ENCODE measurements at places on chromosomes 16 and 17.

- no peak for DNase-seq
These were observed 669.4 kb downstream of the CDH11 start for GRCh38 chr16:64452446-64452845.

DNA sequence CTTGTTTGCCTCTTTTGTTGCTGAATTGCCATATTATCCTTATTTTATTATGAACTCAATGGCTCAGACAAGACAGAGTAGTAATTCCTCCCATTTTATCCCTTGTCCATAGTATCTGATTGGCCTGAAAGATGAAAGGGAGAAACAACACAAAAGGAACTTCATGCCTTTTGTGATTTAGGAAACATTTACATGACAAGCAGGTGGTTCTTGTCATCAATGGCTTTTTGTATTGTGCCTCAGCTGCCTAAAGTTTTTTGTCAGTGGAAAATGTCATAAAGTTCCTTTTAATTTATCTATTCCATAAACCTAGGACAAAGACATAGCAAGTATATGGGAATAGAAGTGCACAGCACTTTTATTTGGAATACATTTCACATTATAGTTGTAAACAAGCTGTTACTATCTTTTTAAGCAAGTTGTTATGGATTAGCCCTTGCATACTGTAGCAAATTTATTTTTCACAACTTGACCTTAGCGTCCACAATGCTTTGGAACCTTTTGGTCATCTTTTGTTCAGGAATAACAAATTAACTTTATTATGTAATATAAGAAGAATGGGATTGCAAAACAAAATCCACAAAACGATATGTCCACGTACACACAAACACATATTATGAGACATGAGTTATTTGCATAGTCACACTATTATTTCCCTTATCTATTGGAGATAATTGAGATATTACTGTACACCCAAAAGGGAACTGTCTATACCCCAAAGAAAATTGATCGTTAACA lies 12.4 kb upstream of the MPHOSPH6 start:
- no peak for DNase-seq

DNA sequence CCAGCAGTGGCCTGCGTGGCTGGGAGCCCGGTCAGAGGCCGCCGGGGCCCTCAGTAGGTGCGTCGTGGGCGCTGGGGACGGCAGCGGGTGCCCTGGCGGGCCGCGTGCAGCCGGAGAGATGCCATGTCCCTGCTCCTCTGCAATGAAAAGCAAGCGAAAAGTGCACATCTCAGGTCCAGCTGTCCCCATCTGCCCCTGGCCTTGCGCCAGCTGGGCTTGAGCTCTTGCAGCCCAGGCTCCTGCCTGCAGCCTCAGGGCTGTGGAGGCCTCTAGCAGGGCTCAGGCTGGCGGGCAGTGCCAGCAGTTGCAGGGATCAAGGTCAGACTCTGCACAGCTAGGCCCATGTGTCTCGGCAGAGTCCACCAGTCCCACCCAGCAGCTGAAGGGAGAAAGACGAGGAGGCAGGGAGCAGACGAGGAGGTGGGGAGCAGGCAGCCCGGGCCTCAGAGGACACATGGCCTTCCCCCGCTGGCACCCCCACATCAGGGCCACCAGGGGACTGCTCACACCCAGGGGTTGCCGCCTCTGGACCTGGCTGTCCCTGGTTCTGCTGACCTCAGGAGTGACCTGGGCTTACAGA lies 11.2 kb downstream of the SLC16A3 start:
- DNase-seq, result no peak

DNA sequence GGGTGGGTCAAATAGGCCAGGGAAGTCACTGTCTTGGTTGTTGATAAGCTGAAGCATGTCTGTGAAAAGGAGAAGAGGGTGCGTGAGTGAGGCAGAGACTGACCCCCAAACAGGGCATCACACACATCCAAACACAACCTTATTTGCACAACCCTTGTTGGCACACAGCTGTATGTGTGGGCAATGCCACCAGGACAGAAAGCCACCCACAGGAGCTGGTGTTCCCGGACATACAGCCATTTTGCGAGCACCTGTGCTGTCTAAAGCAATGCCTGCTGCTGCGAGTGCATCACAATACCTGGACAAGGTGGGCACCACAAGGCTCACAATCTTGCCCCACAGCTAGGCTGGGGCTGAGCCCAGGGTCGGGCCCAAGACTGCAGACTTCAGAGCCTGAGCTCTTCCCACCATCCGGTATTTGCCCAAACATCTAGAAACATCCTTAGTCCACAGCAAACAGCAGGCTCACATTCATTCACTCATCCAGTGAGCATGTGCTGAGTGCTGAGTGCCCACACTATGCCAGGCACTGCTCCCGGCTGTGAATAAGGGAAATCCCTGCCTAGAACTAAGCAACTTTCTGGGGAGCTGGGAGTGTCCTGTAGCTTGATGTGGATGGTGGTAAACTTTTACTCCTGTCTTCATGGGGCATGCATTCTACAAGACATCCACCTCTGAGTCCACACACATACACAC lies 16.2 kb downstream of the SREBF1 start:
- no peak for DNase-seq

DNA sequence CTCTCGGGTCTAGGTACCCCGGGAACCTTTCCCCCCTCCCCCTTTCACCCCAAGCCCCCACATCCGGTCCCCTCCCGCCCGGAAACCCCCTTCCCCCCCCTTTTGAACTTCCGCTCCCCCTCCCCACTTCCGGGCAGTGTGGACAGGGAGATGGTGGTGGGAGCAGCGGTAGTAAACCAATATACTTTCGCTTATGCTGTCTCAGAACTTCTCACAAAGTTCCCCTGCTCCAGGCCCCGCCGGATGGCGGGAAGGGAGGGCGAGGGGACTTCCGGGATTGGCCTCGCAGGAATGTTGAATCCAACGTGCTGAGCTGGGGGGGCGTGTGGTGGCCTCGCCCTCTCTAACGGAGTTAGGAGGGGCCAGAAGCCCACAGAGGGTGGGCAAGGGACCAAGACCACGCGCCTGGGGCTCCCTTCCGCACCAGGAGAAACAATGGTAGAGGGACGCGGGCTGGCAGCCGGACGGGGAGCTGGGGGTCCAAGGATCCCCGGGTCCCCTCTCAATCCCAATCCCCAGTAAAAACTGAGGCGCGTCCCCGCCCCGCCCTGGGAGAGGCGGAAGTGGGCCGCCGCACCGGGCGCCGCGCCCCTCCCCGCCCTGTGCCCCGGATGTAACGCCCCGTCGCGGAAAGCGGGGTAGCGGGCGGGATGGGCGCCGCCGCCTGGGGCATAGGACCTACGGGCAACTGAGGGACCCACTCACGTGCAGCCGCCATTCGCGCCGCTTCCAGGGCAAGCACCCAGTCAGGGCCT lies 742 bp downstream of the PFN1 start:
- no peak for DNase-seq

GRCh38 chr17:56182081-56182480 lies 28.8 kb downstream of the ANKFN1 start:
- DNase-seq, result no peak

DNA sequence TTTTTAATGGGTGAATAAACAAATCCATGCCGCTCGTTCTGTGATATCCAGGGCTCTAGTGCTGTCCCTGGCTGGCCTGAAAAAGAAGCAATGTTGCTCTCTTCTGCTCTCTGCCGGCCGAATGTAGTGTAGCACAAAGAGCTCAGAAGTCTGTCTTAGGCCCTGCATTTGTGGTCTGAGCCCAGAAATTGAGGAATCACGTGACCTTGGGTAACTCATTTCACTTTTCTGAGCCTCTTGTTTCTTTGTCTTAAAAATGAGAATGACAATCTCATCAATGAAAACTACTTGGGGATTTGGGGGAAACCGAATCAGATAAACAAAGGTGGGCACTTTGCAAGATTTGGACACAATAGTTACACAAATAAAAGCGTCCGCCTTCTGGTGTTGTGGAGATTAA lies 381.6 kb upstream of the ASIC2 start:
- DNase-seq, result no peak

DNA sequence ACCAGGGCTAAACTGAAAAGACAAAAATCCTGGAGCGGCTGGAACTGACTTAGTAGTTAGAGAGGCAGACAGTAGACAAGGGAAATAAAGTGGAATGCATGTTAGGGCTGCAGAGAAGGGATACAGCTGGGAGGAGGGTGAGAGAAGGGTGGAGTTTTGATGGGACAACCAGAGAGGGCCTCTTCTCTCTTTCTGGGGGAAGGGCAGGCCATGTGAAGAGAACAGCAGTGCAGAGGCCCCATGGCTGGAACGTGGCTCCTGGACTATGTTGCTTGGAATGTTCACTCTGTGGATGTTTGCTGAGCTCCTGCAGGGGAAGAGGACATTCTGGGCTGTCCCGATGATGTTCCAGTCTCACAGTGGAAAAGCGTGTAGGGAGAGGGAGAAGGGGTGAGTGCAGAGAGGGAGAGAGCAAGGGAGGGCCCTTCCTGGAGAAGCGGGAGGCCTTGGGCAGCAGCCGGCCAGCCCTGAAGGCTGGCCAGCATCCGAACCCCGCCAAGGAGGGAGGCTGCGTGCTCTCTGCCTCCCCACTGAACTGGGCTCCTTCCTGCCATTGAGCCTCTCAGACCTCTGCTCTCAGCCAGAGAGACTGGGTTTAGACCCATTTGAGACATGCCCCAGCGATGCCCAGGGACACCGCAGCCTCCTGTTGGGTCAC lies 33.1 kb upstream of the GSE1 start:
- no peak for DNase-seq

DNA sequence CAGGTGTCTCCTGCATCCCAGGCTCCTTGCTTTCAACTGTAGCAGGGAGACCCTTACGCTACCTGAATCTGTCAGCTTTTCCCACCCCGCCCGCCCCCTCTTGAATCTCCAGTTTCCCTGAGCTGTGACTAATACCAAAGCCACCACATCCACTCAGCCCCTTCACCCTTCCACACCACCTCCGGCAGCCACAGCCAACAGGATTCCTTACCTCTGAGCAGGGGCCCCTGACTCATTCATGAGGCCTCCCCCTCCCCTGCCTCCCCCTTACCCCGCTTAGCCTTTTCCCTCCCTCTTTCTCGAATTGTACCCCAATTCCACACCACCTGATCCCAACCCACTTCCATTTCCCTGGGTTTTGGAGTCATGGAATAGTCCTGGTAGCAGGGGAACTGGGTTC lies 2.3 kb downstream of the STX1B start:
- DNase-seq, result no peak

GRCh38 chr17:73069841-73070240 lies 22.6 kb downstream of the SLC39A11 start:
- no peak for DNase-seq

DNA sequence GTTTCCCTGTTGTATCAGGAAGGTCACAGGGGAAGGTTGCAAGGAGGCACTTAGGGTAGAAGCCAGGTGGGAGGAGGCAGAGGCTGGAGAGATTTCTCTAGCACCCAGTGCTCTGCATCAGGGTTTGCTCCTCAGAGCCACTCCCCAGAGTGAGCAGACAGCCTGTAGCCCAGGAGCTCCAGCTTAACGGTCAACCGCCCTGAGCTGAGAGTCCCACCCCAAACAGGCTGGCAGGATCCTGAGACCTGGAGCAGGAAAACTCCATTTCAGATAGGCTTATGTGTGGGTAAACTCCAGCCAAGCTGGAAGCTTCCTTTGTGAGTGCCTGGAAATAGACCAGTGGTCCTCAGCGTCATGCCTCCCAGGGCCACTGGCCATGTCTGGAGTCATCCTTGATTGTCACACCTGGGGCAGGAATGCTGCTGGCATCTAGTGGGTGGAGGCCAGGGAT lies 37.9 kb downstream of the MPRIP start:
- no peak for DNase-seq

DNA sequence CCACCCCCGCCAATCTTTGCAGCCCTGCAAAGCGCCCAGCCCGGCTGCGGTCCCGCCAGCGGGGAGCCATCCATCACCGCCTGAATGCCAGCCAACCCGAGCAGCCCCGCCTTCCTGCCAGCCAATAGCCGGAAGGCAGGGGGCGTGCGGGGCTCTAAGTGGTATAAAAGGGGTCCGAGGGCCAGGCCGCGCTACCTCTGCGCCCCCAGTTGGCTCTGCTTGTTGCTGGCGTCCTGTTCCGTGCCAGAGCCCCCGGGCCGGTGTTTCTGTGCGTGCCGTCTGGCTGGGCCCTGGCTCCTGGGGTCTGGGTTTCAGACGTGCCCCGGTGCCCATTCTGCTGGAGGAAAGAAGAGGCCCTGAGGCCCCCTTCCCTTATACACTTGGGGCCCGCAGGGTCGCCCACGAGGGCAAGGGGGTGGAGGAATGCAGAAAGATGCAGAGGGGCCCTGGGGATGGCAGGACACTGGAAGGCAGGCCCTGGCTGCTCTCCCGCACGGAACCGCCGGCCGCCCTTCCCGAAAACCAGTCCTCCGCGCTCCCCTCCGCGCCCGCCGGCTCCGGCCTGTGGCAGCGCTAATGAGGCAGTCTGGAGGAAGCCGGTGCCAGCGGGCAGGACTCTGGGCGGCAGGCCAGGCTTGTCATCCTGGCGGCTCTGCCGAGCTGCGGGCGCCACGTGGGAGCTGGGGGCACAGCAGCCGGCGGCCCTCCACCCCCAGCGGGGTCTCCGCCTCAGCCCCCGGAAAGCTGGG lies 14.0 kb downstream of the COPZ2 start:
- DNase-seq, result no peak

DNA sequence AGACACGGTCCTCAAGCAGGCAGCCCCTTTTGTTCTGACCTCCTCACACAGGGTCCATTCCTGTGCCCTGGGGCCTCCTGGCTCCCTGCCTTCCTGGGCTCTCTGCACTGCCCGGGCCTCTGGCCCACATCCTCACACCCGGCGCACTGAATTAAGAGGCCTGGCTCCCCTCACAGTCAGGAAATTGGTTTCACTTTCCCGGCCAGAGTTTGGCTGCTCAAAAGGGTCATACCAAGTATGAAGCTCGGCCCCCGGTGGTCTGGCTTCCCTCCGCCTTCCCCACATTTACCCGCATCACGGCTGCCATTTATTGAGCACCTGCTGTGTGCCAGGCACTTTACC lies 220.0 kb downstream of the NTN1 start:
- DNase-seq, result no peak

DNA sequence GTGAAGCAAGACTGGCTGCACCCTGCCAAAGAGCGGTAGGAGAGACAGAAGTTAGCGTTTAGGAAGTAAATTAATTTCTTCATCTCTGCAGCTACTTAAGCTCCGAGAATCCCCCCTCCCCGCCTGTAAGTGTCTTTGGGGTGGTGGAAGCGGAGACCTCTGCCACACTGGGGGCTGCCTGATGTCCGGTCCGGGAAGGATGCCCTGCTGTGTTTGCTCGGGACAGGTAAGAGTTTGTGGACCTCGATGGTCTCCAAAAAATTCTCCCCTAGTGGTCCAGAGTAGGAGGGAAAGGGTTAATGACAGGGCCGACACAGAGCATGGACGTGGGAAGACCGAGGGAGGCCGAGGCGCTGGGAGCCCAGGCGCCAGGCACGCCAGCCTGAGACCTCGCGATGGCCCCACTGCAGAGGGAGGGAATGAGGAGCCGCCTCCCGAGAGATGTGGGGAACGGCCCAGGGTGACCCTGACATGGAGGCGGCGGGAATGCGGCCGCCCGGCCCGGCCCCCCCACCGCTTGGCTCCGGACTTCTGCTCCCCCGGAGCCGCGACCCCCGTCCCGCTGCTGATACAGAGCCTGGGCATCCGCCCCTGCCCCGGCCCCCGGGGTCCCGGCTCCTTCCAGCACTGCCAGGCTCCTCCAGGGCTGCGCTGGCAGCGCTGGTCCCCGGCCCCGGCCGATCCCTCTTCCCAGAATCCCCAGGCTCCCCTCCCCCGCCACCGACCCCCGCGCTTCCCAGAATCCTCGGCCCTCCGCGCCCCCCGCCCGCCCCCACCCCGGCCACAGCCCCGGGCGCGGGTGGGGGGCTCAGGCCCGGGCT lies 680 bp downstream of the ZNF629 start:
- no peak for DNase-seq

GRCh38 chr17:27343294-27343693 lies 49.4 kb downstream of the WSB1 start:
- no peak for DNase-seq
